Left renal cortex interstitium (tissue), 4 donors: ENCODE measurements at places on chromosomes 4 and X. TPM values are rescaled to one million over a fixed set of nuclear protein-coding genes. Genes with fewer than 3 reads are reported as not detected.

GRCh38 chrX:103550415-103551051 lies 31.2 kb upstream of the RAB40A start:
- no peak for DNase-seq

Gene MFAP3L
- 20.3 TPM for polyA plus RNA-seq

- DNase-seq = no peak
Measured at GRCh38 chrX:15815779-15816437, 25.6 kb downstream of the ZRSR2 start.

Gene TRPC3
- 1.2 TPM for polyA plus RNA-seq

GRCh38 chrX:88425739-88426138 lies 321.3 kb upstream of the CPXCR1 start:
- DNase-seq = no peak

Gene BRCC3
- polyA plus RNA-seq = 30.5 TPM
